ENCODE measurements at places on chromosomes 11 and 22.

- no peak for DNase-seq
These were observed 19.3 kb downstream of the MB start for GRCh38 chr22:35597692-35598395.

DNA sequence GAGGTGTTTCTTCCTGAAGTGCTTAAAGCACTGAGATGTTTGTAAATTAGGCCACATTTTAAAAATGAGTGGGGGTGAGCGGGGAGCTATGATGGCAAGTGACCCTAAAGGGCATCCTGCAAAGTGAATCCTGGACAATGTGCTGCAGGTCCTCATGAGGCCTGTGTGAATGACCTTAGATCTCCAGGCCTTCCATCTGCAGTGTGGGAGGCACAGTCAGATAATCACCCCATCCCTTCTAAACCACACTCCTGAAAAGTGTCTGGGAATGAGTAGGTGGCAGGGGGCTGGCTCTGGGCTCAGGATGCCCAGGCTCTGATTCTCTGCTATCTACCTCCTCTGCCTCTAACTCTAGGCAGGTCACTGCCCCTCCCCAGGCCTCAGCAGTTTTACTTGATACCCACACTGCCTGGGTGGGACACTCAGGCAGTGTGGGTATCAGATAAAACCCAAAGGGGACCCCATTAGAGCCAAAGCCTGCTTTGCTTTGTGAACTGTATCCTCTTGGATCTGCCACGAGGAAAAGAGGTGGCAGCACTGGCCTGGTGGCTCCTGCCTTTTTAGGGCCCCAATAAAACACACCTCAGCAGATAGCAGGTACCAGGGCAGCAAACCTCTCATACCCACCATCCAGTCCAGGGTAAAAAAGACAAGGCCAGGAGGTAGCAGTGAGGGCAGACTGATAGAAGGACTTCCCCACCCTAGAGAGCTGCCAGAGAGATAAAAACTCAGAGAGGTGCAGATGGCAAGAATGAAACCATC lies 10.5 kb downstream of the STARD10 start:
- DNase-seq = no peak

DNA sequence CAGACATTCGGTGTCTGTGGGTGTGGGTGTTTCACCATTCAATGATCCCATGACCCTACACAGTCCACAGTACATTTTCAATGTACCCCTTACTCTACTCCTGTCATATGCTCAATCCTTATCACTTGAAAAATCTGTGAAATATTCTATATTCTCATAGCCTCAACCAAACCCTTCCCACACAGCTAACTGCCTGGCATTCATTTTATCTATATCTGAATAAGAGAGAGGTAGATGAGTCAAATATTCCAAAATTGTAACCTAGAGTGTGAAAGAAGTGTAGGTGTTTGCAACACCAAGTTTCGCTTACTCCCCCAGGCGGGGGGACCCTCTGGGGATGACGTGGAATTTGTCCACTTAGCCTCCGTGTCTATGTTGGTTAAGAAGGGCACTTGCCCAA lies 354.8 kb downstream of the ETS1 start:
- DNase-seq = peak; percentile 85

DNA sequence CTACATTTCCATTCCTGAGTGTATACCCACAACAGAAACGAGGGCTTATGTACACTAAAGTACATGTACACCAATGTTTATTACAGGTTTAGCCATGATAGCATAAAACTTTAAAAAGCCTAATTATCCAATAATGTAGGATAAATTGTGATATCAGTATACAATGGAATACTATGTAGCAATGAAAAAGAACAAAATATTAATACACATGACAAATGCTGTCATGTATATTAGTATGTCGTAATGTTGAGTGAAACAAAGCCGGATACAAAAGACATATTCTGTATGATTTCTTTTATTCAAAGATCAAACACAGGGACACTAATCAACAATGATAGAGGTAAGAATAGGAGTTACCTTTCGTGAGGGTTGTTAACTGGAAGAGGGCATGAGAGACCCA lies 2.7 kb downstream of the SAA4 start:
- DNase-seq = no peak

GRCh38 chr11:38710262-38710661 lies 2112.2 kb upstream of the RAG2 start:
- DNase-seq = no peak

DNA sequence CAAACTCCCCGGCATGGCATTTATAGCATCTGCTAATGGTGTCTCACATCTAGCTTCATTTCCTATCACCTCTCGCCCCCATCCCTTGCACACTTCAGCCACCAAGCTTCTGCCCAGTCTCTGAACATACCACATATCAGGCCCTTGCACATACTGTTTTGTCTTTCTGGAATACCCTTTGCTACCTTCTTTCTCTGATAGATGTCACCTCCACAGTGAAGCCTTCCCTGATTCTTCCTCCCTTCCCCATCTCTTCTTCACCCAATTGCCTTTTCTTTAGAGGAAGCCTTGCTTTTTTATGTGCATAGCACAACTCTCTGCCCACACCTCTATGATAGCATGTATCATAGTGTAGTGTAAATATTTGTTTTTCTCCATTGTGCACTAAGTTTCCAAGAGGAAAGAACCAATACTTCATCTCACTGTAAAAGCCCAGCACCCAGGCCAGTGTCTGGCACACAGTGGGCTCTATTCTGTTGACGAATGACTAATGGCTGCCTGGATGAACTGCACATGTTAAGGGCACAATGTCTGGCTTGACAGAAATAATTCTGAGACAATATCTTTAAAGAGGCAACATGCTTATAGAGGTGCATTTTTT lies 27.8 kb downstream of the P4HA3 start:
- no peak for DNase-seq

DNA sequence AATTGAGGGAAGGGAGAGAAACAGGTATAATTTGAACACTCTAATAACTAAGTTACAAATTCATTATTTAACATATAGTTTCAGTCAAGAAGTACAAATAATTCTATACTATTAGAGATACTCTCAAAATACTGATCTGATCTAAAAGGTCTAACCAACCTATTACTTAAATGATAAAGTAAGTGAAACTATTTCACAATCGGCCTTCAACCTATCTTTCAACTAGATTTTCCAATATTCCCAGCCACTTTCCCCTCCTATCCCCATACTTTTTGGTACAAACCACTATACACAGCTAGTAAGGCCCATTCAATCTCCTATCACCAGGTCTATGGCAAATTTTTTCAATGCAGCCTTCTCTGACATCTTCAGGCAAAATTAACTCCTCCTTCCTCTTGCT lies 106.7 kb downstream of the SIK3 start:
- no peak for DNase-seq

GRCh38 chr11:11086979-11087378 lies 229.1 kb upstream of the ZBED5 start:
- no peak for DNase-seq

DNA sequence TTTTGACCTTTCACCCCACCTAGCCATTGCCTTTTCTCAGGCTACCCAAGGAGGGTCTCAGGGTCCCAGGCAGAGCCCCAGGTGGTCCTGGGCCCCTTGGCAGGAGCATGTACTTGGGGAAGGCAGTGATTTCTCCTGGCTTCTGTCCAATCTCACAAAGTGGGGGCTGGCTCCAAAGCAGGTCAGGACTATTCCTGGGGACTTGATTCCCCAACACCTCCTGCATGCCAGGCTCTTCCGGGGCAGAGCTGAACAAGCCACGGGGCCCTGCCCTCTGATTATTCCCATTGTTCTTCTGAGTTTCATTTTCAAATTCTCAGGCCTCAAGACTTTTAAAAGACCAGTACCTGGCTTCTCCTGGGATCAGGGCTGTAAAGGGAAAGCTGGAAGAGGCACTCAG lies 1.5 kb upstream of the TCF20 start:
- no peak for DNase-seq

DNA sequence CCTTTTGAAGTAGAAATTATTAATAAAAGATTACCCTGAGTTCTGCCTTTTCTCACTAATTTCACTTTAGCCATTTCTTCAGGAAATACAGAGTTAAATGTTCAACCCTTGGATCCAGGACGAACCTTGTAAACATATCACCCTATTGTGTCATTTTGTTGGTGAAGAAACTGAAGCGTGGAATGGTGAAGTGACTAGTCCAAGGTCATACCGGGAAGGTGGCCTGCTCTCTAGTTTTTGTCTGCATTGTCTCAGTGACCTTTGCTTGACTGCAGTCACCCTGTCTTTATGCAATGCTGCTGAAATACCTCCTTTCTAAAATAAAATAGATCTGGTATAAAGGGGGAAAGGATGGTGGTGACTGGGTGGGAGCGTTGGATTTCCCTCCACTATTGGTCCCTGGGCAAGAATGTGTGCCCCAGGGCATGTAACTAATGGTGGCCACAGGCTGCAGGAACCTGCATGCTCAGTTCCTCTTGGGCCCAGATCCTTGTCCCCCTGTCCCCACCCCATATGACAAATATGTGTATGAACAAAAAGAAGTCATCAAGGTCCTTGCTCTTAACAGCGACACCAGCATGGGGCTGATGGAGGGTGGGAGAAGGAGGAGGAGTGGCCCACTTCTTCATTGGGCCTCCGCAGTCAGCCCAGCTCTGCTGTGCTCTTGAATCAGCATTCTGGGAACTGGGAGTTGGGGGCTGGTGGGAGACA lies 977 bp upstream of the SORL1-AS1 start:
- DNase-seq = no peak

DNA sequence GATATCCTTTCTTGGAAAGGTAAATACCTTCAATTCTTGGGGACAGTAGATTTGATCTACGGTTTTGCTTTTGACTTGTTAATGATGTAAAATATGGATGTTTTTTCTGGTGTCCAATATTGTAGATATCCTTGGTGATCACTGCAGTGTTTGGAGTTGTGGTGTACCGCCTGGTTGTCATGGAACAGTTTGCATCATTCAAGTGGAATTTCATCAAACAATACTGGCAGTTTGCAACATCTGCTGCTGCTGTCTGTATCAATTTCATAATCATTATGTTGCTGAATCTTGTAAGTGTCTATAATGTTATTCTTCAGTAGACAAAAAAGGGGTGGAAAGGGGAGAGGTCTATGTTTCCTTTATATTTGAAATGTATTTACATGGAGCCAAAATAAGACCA lies 27.4 kb upstream of the MUC15 start:
- DNase-seq = no peak

DNA sequence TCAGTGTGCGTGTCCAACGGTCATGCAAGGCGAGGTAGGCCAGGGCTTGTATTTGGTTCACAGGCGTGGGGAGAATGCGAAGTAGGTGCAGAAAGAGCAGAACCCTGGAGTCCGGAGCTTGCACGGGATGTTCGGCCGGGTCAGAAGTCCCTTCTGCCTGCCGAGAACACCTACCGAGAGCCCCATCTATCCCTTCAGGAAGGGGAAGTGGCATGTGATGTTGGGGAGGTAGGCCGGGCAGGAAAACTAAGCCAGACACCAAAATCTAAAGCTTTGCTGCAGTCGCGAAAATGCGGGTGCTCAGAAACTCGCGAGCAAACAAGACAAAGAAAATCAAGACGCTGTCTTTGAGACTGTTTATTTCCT lies 435 bp upstream of the TAF6L start:
- peak; percentile 37 for DNase-seq

GRCh38 chr11:69815973-69816372 lies 3.2 kb downstream of the FGF3 start:
- DNase-seq = no peak

DNA sequence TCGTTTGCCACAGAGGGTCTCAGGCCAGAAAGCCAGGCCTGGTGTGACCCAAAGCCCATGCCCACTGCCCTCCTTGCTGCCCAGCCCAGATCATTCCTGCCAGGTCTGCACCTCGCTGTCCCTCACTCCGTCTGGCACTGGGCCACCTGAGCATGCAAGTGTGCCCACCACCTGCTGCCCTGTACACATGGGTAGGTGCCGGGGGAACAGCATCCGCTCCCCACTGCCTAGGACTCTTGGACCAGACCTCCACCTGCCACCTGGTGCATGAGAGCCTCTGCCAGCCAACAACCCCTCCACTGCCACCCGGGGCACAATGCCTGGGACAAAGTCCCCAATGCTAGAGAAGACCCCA lies 12.5 kb downstream of the MGAT3 start:
- DNase-seq = no peak

GRCh38 chr22:44831885-44832284 lies 79.5 kb downstream of the ARHGAP8 start:
- no peak for DNase-seq

DNA sequence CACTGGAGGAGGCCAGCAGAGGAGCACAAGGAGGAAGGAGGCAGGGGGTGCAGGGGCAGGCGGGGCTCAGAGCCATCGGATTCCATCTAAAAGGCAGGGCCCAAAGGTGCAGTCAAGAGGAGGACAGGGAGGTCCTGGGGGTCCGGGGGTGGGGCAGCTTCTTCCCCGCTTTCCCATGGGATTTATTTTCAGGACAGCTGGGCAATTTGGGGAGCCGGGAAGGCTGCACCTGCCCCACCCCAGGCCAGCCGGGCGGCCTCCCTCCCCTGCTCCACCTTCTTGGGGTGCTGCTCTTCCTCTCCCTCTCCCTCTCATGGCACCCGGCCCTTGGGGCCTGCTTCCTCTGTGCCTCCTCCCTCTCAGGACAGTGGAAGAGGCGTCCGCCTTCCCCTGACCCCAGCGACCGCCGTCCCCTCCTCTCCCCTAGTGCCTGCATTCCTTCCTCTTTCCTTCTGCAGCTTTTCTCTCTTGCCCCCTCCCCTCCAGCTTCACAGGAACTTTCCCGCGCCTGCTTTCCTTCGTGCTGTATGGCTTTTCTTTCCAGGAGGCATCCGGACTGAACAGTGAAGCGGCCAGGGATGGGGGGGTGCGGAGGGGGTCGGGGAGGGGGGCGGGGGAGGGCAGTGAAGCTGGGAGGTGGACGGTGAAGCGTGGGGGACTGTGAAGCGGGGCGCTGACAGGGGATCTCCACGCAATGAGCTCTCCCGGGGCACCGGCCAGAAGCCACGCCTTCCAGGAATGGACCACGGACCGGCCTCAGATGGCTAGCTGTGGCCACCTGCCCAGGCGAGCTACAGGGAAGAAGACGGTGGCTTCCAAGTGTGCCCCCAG lies 26.9 kb downstream of the APOBEC3H start:
- DNase-seq = no peak

DNA sequence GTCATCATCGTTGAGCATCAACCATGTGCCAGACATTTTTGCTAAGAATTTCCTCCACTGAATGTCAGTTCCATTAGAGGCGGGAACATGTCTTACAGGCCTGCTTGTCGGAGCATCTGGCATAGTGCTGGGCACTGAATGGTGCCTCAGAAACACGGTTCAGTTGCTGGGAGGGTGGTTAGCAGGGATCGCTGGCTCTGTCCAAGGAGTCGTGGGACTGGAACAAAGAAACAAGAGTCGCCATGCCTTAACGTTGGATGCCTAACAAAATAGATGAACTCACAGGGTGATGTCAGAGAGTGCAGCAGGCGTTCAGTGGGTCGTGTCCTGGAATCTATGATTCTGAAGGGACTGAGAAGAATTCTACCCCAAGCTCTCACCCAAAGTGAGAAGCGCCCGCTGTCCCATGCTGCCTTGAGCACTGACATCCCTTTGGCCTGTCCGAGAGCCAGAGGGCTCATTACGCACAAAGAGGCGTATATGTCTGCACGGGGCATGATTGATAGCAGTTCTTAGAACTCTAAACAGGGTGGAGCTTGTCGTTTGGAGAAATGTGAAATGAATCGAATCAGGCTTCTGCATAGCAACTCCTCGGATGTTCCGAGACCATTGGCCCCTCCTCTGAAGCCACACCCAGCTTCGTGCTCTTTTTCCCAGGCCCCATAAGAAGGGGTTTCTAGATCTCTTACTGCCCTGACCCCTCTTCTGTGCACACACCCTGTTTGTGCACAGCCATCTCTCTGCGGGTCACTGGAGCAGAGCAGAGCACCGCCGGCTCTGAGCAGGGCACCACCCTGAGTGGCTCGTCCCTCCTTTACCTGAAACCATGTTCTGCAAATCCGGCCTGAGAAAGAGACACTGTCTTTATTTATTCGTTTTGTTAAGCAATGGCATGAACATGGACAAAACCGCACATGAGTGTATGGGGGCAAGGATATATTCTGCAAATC lies 113.1 kb upstream of the B3GAT1 start:
- DNase-seq = no peak

- peak; percentile 54 for DNase-seq
These were observed 19.3 kb downstream of the RFPL1 start for GRCh38 chr22:29457730-29458129.

All from activated CD4-positive, alpha-beta T cell treated with anti-CD3 and anti-CD28 coated beads, Interleukin-2, Interleukin-6, amounts not matched to agents 100 ng/mL and 50 ng/mL, durations not matched to agents 16 hours and 8 hours (primary cell).